ENCODE measurements at places on chromosomes 4 and X.
A peak's percentile ranks its signal among the peaks of the same experiment; 100 is the strongest.

DNA sequence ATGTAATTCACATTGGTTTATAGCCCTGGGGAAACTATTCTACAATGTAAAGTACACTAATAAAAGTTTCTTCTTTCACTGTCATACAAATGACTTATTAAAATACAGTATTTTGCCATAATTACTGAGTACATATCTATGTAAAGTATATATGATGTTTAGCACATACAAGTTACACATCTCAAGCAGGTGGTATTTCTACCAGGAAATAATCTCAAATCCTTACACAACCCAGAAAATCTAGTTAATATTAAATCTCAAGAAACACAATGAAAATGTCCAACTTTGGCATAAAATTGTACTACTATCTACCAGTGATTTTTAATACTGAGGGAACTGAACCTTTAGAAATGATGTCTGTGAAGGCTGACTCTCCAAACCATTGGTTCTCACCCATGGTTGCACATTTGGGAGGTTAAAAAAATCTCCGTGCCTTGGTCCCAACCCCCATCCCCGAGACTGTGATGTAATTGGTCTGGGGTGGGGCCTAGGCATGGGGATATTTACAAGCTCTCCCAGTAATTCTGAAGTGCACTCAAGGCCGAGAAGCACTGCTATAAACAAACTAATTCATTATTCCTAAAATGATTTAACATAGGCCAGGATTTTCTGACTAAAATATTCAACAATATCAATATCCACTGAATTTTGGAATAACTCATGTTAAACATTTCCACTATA lies 27.6 kb downstream of the MAP3K15 start:
- DNase-seq = no peak

GRCh38 chrX:76147106-76147505 lies 25.8 kb upstream of the PBDC1 start:
- DNase-seq = no peak

DNA sequence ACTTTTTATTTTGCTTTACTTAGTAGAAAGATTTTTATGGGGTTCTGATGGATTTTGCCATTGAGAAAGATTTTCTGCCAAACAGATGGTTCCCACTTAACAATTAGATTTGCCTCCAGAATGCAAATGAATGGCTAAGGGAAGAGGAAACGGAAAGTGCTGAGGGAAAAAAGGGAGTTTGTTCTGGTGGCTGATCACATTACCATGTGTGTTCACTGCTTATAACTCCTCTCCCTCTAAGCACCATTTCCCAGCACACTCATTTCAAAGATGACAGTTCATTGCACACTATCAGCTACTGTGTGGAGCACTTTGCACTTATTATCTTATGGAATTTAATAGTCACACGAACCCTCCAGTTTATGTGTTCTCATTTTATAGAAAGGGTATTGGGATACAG lies 68.0 kb upstream of the GRID2 start:
- DNase-seq = no peak

GRCh38 chrX:2583194-2584162 lies 82.7 kb upstream of the DHRSX start:
- DNase-seq = no peak

- no peak for DNase-seq
Measured at GRCh38 chr4:7631288-7632014, 196.7 kb upstream of the PSAPL1 start.

DNA sequence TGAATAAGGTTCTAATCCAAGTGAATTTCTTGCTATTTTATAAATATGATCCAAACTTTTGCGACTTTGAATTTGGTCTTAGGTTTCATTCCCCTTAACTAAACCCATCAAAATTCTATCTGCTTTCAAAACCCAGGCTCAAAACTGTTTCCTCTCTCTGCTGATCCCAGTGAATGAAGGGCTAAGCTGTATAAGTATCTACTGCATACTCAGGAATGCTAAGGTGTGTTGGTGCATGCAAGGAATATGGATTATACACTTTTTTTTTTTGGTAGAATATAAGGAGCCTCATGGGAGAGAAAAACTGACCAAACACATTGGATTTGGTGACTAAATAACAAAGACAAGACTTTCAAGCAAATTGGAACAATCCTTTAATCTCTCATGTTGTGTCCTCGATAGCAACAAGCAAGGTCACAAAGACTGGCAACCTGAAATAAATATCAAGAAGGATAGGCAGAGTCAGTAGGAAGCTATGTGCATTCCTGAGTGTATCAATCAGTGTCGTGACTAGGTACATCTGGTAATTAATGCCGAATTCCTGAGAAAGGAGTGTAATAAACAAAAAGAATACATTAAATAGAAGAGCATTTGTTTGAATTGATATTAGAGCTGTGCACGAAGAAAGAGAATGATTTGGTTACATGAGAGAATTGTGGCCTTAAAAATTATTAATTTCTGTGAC lies 74.3 kb upstream of the KCTD8 start:
- no peak for DNase-seq

DNA sequence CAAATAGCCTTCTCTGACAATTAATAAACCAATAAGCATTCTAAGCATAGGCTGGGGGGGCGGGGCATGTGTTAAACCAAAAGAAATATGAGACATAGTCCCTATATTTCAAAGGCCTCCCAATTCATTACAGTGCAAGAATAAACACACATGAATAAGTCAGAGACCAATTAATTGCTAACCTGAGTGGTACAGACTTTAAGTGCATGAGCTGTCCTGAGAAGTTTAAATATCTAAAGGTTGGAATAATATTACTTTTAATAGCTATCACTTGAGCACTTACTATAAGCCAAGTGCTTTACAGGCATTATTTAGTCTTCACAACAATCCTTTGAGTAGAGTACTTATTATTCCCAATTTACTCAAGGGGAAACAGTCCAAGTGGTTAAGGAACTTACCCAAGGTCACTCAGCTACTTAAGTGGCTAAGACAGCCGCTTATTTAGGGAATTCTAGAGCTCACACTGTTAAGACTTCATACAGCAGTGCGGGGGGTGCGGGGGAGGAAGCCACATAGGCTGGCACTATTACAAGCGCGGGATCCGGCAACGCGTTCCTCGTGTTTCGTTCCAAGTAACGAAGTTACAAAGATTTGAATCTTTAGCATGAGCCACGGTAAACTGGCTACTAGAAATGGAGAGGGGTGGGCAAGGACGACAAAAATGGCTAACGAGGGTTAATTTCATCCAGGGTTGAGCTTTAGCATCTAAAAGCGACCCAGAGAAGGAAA lies 1.4 kb downstream of the THOC2 start:
- DNase-seq = peak; percentile 8

DNA sequence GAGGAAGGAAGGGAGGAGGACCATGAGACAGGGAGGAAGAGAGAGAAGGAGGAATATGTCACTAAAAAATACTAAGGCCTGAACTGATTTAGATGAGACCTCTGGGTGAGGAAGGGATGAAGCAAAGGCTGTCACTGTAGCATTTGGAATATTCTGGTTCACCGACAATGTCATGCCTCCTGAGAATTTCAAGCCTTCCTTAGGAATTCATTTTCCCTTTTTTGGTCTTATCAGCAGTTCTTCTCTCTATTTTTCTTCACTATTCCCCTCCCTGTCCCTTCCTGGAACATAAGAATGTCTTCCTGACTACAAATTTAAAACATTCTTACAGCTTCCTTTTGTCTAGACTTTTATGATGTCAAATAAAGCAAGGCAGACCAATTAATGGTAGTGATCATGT lies 527.8 kb downstream of the INPP4B start:
- DNase-seq = no peak

DNA sequence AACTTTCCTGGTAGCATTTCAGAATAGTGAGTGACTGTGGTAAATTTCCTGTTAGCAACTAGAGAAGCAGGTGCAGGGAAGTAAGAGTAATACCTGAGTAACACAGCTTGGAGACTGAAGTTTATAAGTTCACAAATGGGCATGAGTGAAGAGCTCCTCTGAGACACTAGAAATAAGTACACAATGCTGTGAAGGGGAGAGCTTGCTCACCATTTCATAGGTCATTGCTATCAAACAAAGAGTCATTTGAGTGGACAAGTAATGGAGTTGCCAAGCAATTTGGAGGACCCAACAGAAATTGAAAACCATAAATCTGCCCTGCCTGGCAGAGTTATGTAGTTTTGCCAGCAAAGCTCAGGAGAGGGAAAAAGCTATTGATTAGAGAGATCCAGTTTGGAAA lies 523.6 kb downstream of the TRAM1L1 start:
- no peak for DNase-seq

GRCh38 chrX:150225756-150226155 lies 137.4 kb upstream of the MAMLD1 start:
- DNase-seq = no peak

DNA sequence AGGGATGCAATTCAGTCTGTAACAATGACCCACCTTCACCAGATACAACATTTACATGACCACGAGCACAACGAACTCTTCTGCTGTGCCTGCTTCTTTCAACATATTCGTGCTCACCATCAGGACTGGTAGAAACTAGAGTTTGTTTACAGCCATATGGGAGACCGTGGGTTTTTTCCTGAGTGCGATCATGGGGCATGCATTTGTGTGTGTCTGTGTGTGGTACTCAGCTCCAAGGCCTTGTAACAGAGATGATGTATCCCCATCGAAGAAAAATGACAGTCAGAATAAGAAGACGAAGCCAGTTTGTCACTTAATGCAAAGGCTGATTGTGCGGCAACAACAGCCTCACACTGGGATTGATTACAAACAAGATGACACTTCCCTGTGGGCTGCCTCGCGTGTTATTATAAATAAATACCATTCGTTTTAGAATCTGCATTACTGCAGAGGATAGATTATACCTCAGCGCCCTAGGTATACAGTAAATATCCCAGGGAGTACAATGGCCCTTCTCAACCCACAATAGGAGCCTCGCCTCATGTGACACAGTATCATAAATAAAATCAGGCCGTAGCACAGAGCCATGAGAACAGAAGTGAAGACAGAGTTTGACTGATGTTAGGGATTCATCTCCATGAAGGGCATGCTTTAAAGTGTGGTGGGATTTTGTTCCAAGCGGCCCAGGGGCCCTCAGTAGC lies 97.3 kb upstream of the NOCT start:
- no peak for DNase-seq

DNA sequence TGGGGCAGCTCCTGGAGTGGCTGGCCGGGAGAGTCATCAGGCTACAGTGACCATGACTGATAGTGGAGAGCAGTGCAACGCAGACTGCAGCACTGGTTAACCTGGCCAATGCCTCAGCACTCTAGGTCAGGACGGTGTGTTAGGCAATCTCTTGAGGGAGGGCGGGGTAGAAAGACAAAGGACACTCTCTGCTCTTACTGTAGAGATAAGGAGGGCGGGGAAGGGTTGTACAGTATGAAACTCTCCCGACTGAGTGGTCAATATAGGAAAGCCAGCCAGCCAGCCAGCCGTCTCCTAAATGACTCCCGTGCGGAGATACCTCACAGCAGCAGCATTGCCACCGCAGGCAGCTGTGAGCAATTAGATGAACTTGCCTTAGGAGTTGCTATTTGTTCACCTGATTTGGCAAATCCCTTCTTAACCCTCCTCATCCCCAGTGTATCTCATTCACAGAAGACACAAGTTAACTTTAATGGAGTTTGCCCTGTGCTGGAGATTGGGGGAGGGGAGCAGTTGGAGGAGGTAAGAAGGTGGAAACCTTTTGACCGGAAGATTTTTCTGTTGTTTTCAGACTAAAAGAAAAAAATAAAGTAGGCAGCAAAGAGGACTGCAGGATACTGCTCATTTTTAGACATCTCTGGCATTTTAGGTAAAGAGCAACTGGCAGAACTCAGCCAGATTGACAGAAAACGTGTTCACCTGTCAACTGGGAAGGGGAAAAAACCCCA lies 330.5 kb downstream of the HNRNPD start:
- no peak for DNase-seq

GRCh38 chr4:155604718-155605626 lies 61.7 kb upstream of the GUCY1A1 start:
- no peak for DNase-seq

DNA sequence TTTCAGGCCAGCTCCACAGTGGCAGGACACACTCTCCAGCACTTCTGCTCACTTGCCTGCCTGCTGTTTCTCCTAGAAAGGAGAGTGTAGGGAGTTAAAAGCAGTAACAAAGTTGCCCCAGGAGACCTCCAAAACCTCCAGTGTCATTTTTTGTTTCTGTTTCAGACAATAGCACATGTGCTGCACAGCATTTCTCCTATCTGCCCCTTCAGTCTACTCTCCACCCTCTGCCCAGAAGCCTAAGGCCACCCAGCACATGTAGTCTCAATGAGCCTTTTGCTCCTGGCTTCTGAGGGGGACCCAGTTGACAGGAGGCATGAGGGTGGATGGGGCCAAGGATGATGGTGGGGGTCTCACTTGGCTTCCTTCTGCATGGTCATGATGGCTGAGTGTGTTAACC lies 329.6 kb upstream of the CLNK start:
- no peak for DNase-seq

DNA sequence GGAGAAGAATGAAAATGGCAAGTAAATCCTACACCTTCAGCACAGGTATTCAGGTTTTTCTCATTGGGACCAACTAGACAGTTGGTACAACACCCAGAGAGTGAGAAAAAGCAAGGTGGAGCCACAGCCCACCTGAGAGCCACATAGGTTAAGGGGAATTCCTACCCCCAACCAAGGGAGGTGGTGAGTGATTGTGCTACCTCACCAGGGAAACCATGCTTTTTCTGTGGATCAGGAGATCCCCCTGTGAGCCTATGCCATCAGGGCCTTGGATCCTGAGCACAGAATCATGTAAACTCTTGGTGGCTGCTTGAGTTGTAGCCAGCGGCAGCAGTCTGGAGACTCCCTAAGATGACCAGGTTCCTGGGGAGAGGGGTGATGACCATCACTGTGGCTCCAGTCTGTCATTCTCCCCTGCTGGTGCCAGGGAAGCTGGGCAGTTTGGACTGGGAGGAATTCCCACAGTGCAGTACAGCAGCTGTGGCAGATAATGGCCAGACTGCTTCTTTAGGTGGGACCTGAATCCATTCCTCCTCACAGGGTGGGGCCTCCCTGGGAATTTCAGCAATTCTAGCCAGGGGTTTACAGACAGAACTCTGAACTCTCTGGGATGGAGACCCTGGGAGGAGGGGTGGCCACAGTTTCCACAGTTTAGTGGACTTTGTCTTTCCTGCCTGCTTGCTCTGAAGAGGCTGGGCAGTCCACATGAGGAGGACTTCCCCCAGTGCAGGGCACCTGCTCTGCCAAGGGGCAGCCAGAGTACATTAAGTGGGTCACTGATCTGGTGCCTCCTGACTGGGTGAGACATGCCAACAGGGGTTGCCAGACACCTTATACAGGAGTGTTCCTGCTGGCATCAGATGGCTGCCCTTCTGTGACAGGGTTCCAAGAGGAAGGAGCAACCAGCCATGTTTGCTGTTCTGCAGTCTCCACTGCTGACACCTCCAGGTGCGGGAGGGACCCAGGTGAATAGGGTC lies 43.2 kb downstream of the PARM1 start:
- DNase-seq = no peak

DNA sequence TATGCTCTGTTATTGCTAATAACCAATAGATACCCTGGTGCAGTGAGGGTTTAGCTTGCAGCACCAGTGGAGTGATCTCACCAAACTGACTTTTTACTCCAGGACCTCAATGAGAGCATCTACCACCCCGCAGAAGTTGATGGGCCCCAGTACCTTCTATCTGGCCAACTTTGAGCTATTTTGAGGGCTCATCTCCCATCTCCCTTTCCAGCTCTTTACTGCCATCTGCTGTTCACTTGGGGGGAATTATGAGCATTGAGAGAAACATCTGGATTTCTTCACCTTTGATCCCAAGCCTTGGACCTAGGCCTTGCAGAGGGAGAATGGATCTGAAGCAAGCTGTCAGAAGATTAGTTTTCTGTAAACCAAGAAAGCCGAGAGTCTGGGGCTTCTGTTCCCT lies 143.6 kb downstream of the TMEM164 start:
- peak; percentile 48 for DNase-seq
